ENCODE measurements at places on chromosomes 5 and 9.

- DNase-seq: no peak
Measured at GRCh38 chr9:135269912-135270830, 182.7 kb downstream of the OLFM1 start.

DNA sequence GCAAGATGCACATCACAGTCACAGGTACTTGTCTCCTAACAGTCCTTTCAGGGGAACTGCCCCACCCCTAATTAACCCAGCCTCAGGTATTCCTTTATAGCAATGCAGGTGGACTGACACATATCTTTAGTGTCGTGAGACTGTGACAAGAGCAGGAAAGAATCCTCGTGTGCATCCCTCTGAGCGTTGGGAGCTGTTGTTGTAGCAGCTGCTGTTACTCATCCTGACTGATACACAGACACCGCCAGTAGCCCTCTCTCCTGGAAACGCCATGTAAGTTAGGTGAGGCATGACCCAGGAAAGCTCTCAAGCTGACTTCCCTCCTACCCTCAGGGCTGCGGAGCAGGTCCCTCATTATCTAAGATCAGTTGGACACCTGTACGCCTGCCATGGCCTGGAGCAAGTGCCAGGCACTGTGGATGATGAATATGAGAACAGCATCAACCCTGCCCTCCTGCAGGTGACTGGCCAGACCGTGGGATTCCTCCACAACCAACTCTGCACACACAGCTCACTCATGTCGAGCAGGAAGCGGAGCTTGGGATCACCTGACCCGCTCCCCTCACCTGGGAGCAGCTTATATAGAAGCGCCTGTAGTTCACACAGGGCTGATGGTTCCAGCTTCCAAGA, 10.2 kb upstream of the LCN15 start:
- no peak for DNase-seq

DNA sequence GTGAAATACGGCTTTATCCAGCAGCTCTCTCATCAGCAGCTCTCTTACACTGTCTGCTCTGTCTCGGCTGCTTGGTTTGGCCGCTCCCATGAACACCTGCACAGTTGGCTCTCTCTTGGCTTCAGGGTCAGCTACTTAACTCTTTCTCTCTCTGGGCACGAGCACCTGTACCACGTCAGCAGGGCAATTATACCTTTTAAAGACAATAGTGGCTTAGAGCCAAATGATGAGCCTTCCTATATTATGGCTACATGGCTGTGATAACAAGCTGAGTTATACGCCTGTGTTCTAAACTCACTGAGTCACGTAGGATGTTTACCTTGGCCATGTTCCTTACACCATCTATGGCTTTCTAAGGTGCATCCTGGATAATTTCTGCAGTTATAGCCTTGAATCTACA, 69.2 kb upstream of the CTNND2 start:
- no peak for DNase-seq

DNA sequence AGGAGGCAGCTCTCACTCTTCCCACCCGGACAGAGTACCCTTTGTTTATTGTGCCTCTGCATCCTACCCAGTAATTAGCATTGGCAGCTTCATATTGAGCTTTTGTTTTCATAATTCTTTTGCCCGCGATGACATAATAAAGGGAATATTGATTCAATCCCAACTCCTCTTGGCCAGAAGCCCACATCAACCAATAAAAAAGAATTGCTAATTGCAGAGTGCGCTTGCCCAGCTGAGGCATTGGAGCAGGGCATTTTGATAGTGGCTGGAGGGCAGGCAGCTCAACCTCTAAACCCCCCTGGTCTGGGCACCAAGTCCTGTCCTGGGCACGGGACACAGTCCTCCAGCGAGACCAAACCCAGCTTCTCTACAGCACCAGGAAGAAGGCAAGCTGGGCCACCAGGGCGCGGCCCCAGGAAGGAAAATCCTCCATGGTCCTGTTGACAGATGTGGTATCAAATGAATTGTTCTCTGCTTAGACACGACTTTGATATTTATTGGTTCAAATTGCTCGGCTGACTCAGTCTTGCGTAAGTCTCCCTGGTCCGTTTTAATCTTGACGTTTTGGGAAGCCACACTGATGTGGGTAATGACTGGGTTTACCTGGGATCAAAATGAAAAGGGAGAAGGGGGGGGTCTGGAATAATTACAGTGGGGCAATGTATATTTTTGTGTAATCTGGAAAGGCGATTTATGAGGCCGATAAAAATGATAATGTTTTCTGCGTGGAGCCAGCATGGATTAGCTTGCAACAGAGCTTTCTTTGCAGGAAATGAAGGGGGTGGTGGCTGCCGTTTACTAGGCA, 220.7 kb upstream of the MSX2 start:
- DNase-seq: peak; percentile 82

GRCh38 chr5:88736494-88736893, 146.5 kb downstream of the MEF2C start:
- no peak for DNase-seq

GRCh38 chr9:29830821-29831220, 2257.5 kb upstream of the C9orf72 start:
- peak; percentile 54 for DNase-seq

DNA sequence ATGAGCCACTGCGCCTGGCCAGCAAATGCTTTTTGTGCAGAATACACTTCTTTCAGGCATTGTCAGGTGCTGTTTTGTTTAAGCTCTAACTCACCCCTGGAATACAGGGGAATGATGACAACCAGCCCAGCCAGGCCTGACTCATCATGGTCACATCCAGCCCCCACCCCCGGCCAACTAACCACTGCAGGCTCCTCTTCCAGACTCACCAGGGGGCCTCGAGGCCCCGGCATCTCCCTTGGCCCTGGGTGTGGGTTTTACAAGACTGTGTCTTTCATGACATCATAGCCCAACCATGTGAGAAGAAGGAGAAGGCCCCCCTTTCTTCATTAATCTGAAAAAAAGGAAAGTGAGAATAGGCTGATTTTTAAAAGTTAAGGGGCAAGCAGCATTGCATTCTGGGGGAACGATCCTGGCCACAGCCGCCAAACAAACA, 35.5 kb downstream of the OLFML2A start:
- peak; percentile 48 for DNase-seq

GRCh38 chr5:157347301-157348048, 81.6 kb downstream of the CYFIP2 start:
- DNase-seq: no peak

- no peak for DNase-seq
Measured at GRCh38 chr9:15136646-15137045, 170.4 kb downstream of the TTC39B start.

- no peak for DNase-seq
Measured at GRCh38 chr5:35317586-35317985, 87.3 kb upstream of the PRLR start.

DNA sequence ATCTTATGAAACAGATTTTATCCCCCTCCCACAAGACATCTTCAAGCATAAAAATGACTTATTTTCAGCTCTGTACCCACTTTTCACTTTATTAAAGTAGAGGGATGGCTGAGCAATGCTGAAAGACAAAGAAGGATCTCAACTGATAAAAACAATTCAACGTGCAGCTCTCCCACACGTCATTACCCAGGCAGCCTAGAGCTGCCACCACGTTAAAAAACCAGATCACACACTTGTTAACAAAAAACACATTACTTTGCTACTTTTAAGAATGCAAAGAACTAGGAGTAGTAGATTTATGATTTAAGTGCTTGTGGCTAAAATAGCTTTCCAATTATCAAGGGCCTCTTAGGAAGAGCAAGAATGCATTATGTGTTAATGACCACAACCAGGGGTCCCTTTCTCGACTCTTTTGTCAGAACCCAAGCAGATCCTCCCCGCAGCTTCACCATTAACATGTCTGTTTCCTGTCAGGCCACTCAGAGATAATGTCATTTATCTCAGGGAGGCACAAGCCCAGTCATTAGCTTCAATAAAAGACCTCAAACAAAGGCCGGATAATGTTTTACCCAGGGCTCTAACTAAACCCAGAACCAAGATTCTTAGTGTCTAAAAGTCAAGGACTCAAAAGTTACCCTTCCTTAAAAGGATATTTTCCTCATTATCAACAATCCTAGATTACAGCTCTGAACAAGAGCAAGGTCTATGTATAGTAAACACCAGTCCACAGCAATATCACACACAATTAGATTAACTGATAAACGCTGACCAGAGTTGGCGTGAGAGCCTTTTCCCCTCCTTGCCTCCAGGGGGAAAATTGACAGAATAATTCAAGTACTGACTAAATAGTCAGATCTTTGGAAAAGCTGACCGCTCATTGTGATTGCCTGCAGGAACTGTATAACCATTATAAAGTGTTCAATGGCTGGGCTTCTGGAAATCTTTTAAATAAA, 7.5 kb downstream of the ZNF608 start:
- no peak for DNase-seq

DNA sequence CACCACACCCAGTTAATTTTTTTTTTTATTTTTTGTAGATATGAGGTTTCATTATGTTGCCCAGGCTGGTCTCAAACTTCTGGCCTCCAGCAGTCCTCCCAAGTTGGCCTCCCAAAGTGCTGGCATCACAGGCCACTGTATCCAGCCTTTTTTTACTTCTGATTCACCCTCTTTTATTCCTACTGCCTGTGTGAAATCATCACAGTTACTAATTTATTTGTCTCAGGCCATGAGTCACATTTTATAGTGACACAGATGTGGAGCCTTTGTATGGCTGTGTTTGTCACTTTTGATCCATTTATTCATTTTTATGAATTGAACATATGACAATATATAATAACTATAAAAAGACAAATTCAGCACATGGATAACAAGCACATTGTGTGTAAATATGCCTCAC, 67.1 kb upstream of the SNX2 start:
- DNase-seq: no peak

DNA sequence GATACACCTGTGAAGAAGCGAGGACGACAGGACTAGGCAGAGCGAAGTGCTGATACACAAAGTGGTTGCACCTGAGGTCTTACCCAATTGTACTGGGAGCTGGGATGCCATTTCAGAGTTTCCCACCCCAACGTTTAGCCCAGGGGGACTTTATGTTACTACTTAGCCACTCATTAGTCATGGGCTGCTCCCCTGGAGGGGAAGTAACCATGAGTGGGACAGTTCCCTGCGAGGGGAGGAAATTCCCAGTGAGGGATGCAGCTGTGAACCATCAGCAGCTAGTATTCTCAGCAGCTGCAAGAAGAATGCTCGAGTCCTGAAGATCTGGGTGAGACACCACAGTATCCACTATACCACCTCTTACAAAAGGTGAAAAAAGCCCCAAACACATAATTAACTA, 93.7 kb upstream of the ACTBL2 start:
- no peak for DNase-seq

- DNase-seq: peak; percentile 66
Measured at GRCh38 chr9:128143525-128144238, 5.6 kb upstream of the LCN2 start.

DNA sequence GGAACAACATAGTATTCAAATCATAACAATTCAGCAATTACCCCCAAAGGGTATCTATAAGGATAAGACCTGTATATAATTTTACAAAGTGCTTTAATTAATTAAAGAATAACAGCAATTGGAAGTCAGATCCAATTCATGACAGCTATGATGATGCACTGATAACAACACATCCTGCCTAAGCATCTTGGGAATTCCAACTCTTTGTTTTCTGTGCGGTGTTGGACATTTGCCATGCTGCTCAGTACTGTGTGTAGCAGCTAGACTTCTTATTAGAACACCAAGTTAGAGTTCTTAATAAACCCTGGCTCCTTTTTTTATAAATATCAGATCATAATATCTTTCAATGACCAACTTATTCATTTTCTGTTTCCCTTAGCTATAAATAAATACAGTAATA, 209.0 kb downstream of the SEC61B start:
- no peak for DNase-seq

DNA sequence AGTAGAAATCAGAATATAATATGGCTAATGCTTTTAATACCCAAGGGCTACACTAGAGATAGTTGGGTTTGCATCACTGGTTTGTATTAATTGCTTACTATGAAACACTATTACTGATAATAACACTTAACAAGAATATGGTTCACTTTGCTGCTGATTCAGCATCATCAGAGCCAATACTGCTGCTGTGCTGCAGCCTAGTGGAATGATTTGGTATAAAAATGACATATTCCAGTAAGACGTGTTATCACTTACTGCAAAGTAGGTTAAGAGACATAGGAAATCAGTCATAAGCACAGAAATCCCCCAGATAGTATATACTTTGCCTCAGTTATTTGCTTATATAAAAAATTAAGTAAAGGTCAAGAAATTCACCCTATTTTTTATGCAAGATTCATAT, 2.8 kb downstream of the CDH10 start:
- DNase-seq: peak; percentile 2

- no peak for DNase-seq
Measured at GRCh38 chr5:66932457-66932856, 264.1 kb downstream of the CD180 start.

DNA sequence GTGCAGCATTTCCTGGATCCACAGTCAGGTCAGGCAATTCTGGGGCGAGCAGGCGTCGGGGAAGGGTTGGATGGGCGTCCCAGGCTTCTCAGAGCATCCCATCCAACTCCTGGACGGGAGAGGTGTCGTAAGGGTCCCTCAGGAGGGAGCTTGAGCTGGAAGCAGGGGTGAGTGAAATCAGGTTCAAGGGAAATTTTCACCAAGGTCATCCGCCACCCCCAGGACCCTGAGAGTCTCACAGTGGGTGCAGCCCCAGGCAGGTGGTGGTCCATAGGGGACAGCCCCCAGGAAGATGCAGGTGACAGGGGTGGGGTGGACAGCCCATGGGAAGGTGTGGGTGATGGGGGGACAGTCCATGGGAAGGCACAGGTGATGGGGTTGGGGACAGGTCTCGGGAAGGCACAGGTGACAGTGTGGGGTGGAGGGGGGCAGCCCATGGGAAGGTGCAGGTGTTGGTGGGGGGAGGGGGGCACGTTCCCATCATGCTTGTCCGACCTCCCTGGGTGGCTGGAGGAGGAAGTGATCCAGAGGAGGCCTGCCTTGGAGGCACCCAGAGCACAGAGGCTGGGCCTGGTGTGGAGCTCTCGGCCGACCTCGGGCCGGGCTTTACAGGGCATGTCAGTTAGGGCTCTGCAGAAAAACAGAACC, 48.9 kb downstream of the AHRR start:
- no peak for DNase-seq

GRCh38 chr5:168300326-168301182, 9.1 kb downstream of the WWC1 start:
- no peak for DNase-seq

DNA sequence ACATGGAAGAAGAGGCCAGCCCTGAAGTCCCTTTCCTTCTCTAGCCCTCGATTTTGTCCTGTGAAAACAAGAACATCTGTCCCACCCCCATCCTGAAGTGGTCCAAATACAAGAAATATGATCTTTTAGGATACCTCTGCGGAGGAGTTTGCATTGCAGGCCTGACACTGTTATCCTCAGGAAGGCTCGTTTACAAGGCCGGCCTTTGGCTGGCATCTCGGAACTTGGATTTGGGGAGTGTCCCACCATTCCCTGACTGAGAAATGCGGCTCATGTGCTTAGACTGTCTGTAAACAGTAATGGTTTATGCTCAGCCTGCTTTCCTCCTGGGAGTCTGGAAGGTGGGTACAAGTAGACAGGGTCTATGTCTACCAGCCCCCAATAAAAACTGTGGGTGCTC, 26.4 kb downstream of the WHRN start:
- DNase-seq: no peak

DNA sequence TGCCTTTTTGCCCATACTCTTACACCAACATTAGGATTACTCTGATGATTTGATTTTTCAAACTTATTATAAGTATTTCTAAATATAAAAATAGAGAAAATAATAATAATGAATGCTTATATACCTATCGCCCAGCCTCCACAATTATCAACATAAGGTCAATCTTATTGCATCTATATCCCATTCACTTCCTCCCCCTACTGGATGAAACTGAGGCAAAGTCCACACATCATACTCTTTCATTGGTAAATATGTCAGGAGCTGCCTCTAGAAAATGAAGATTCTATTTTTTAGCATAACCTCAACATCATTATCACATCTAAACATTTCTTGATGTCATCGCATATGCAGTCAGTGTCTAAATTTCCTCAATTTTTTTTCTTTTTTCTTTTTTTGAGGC, 44.3 kb downstream of the SH3RF2 start:
- DNase-seq: no peak

All from Calu3 (cell line).